ENCODE measurements at places on chromosomes 11 and 22.

GRCh38 chr11:92784331-92784730, 185.1 kb upstream of the MTNR1B start:
- no peak for DNase-seq

GRCh38 chr11:26557666-26558065, 14.4 kb downstream of the MUC15 start:
- DNase-seq, result no peak

GRCh38 chr22:47914481-47915097, 1152.1 kb downstream of the TBC1D22A start:
- no peak for DNase-seq

DNA sequence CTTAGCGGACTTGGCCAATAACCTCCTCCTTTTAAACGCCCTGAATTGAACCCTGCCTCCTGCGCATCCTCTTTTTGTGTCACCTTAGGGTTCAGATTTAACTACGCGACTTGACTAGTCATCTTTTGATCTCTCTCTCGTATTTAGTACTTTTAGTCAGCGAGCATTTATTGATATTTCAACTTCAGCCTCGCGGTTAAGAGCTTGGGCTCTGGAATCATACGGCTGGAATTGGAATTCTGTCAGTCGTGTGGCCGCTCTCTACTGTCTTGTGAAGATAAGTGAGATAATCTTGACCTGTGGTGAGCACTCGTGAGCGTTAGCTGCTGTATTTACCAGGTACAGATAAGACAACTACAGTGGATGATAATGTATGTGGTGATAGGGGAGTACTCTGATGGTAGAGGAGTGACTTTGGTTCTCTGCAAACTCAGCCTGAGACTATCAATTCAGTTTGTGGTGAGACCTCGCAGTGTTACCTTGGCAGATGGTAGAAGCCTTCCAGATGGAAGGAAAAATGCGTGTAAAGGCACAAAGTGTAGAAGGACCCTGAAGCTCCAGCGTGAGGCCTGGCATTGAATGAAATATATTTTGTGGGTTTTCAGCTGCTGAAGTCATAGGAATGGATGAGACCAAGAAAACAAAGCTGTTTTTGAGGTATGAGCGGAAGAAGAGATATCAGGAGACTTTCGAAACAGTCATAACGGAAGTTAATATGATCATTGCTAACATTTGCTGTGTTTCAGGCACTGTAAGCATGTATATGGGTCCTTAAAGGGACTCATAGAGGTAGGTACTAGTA, 682 bp downstream of the ATM start:
- no peak for DNase-seq

DNA sequence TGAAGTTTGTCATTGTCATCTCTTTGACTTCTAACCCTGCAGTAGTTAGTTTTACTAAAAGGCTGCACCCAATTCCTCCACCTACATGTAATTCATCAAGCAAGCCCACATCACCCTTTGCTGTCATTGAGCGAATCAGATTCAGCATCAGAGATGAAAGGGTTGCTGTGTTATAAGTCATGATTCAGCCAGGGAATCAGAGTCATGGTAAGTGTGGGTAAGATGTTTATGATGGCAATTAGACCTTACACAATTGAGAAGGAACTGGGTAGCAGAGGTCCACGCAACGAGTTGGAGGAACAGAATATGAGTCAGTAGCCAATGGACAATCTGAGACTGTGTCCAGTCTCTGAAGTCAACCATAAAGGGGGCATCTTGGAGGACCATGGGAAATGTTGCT, 162.8 kb upstream of the SNX19 start:
- no peak for DNase-seq

DNA sequence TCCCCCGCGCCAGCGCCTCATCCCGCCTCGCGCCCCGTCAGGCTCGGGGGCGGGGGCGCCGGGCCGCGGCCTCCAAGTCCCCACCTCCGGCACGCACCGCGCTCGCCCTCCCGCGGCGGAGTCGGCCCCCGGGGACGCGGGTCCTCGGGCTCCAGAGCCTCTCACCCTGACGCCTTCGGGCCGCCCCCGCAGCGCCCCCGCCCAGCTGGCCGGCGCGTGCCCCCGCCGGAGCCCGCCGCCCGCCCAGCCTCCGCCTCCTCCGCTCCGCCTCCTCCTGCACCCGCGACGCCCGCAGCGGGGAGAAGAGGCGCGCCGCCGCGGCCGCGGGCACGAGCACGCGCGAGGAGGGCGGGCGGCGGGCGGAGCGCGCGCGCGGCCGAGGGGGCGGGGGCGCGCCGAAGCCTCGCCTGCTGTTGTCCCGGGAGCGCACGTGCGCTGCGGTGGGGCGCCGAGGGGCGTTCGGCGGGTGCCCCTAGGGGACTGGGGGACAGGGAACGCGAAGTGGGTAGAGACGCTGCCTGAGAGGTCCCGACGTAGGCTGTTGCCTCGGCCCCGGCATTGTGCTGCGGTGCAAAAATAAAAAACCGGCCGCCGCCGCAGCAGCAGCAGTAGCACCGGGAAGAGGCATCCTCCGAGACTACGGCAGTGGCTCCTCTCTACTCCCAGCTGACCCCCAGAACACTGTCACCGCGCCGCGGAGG, 87.4 kb upstream of the ARHGAP32 start:
- DNase-seq, result peak; percentile 84

DNA sequence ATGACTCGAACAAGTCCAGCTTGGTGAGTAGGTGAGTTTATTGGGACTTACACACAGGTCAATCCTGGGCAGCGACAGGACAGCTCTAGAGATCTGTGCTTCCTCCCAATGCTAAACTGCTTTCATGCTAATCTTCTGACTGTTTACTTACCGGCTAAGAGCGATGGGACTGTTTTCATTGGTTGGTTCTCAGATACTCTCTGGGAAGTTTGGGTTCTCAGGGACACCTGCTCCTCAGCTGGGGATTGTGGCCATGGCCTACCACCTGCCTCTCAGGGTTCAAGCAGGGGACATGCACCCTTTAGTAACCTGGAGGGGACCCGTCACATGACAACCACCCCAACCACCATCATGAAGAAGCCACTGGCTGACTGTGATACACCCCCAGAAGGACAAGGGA, 13.1 kb downstream of the APOL2 start:
- DNase-seq, result no peak

DNA sequence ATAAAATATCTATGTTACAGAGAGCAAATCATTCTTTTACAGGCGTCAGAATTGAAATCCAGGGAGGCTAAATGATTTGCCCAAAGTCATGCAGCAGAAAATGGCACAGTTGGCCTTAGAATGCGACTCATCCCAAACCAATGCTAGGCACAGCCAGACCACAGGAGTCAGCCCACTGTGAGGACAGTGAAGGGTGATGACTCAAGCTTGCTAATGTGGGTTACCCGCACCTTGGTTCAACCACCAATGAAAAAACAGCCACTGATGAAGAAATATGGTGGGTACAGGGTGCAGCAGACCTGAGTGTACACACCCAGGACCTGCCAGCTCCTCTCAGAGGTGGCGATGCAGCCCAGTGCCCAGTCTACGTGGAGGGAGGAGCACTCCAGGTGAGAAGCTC, 89.7 kb downstream of the ZC3H12C start:
- no peak for DNase-seq

GRCh38 chr11:66692446-66692845, 14.8 kb upstream of the RBM4B start:
- DNase-seq, result no peak

DNA sequence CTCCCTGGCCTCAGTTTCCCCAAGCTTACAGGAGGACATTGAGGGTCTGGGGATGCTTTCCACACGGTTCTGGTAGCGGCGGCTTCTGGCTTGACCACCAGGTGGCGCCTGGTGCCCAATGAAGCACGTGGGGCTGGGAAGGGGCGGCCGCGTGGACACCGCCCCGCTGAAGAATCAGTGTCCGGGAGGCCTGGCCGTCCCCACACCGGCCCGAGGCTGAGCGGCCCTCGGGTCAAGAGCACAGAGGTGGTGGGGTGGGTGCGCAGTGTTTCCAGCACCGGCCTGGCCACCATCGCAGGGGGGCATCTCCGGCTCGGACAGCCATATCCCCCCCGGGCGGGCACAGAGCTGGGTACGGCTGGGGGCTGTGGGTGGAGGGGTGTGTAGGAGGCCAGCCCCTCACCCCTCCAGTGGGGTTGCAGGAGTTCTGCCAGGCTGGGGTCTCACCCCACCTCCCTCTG, 27.8 kb upstream of the PPARA start:
- DNase-seq, result peak; percentile 84

DNA sequence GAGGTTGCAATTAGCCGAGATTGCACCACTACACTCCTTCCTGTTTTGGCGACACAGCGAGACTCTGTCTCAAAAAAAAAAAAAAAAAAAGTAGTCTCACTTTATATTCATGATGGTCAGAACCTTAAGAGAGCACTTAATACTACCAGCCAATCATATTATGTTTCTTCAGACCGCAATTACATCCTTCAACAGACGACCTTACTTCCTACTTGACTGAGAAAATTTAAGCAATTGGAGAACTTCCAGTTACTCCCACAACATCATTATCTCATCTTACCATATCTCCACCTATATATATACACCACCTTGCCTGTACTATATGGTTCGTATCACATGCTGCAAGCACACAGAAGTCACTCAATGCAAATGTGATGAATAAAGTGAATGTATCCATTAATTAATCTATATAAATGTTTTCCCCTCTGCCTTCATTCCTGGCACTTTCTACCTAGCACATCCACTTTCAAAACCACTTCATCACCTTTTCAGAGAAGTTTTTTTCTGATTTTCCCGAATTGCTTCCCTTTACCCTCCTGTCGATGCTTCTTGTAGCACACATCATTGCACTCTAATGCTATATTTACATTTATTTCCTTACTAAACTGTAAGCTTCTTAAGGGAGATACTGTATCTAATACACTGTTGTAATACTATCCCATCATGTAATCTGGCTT, 13.8 kb downstream of the ATP5MG start:
- DNase-seq, result no peak

- DNase-seq, result no peak
Observed at GRCh38 chr11:34337016-34337415, 20.8 kb downstream of the ABTB2 start.

DNA sequence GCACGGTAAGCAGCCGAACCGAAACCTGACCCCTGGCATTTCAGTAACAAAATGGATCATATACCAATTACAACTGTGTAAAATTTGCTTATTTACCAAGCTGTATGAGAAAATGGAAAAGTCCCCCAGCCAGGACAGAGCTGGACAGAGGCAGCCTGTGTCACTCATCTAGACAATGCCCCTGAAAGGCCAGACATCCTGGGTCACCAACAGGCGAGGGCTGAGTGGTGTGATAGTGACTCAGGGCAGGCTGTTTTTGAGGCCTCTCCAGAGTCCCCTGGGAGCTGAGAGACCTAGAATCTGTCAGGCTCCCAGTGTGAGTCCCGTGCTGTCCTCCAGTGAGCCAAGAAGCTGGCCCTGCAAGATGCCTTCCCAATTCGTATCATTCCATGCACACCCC, 680.4 kb downstream of the TBC1D22A start:
- DNase-seq, result no peak

DNA sequence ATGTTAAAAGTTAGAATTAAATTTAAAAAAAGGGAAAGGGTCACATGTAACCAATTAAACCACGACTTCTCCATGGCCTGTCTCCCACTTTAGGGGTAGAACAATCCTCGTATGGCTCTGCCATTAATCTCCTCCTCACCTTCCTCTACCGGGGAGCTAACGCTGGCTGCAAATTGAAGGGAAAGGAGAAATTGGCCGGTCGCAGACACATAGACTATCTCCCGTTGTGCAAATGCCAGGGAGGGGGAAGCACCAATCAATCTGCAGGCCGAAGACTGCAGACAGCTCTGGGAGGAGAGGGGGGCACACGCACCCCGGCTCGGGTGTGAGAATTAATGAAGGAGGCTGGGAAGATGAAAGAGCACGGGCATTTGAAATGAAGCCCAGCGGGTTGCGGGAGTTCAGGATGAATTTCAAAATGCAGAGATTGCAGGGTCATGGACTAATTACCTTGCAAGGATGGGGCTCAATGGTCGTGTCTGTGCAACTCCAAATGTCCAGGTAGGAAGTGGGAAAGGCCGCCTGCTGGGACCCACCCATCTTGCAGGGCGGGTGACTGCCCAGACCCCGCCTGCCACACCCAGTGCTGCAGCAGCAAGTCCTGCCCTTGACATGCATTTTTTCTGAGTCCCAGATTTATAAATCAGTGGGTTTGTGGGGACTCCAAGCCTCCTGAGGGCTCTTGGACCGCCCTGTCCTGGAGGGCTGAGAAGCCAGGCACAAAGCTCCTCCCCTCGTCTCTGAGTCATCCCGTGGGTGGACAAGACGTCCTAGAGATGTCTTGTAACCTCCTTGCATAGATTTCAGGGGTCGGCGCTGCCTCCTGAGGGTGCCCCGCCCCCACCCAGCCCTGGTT, 534.2 kb downstream of the TBC1D22A start:
- DNase-seq, result no peak

DNA sequence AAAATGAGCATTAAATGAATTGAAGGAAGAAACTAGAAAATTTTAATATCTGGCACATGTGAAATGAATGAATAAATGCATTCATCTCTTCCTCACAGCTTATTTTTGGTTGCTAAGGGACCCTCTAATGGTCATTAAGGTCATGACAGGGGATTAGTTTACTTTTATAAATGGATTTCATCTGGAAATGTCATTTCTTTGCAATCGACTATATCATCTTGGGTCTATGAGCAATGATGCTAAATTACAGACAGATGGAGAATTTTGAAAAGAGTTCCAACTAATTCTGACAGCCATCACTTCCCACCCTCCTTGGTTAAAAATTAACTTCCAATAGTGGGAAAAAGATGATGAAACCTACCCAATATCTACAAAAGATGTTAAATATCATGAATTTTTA, 98.0 kb downstream of the KIF18A start:
- DNase-seq, result no peak

DNA sequence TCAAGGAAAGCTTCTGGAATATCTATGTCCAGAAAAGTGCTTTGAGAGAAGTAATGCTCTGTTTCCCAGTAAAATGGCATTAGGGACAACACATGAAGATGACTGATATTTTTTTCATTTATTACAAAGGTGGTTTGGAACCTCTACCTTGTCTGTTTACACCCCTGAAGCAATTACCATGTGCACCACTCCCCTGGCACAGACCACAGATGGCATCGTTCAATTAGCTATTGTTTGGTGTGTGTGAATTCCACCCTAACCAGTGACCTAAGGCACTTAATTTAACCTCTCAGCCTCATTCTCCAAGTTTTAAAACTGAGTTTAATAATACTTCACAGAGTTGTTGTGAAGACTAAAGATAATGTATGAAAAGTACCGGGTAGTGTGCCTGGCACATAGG, 127.6 kb upstream of the BMAL1 start:
- DNase-seq, result no peak

- DNase-seq, result no peak
Observed at GRCh38 chr11:58562375-58562800, 13.3 kb downstream of the LPXN start.

- DNase-seq, result peak; percentile 8
Observed at GRCh38 chr22:50140615-50141014, 29.9 kb upstream of the PANX2 start.

GRCh38 chr11:3609416-3610265, 32.2 kb downstream of the ART5 start:
- no peak for DNase-seq

Data from aorta (tissue), 5 donors.